Activated CD4-positive, CD25-positive, alpha-beta regulatory T cell (primary cell): ENCODE measurements at places on chromosomes 7 and 10.

- DNase-seq: no peak
These were observed 226.0 kb downstream of the SFMBT2 start for GRCh38 chr10:7184660-7185366.

- DNase-seq: no peak
These were observed 38.6 kb downstream of the MPLKIP start for GRCh38 chr7:40095695-40096327.

GRCh38 chr10:13831711-13832141 lies 245.0 kb downstream of the PRPF18 start:
- no peak for DNase-seq

DNA sequence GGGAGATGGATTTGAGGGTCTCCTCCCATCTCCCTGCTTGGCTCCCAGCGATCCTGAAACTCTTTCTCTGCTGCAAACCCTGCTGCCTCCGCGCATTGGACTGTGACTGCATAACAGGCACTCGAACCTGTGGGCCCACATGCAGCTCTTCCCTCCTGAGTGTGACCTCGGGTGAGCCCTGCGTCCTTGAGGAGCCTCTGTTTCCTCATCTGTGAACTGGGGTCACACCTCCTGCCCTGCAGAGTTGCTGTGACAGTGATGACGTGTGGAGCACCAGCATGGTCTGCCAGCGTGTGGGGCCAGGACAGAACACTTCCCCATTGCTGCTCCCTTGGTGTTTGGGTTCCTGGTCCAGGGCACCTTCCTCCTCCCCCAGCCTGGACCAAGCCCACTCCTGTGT lies 46.9 kb upstream of the PSMG3 start:
- no peak for DNase-seq

- DNase-seq: peak; percentile 48
These were observed 49.9 kb downstream of the PWWP2B start for GRCh38 chr10:132446661-132447445.

DNA sequence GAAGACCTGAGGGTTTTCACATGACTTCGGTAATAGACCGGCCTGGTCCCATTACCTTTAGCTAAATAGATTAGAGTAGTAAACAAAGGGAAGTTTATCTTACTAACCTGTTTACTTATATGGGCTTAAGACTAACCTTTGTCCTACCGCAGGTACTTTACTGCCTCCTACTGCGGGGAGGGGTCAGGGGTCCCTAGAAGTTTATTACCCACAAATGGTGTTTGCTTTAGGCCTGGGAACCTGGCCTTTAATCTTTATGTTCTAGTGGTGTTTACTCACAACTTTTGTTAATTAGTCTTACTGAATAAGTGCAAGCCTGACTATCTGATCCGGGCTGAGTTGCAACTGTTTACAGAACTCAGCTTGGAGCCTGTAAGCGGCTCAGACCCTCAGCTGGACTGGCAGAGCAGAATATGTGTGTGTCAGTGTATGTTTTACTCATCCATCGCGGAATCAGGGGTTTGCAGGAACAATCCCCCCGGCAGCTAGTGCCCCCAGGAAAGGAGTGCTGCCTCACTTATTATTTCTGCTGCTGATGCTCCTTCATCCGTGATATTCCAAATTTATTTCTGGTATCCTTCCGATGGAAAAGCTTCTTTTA lies 578.9 kb upstream of the SEMA3D start:
- no peak for DNase-seq

GRCh38 chr10:12364559-12364958 lies 15.2 kb downstream of the CAMK1D start:
- DNase-seq: no peak

GRCh38 chr10:60898321-60898720 lies 45.7 kb downstream of the RHOBTB1 start:
- no peak for DNase-seq

DNA sequence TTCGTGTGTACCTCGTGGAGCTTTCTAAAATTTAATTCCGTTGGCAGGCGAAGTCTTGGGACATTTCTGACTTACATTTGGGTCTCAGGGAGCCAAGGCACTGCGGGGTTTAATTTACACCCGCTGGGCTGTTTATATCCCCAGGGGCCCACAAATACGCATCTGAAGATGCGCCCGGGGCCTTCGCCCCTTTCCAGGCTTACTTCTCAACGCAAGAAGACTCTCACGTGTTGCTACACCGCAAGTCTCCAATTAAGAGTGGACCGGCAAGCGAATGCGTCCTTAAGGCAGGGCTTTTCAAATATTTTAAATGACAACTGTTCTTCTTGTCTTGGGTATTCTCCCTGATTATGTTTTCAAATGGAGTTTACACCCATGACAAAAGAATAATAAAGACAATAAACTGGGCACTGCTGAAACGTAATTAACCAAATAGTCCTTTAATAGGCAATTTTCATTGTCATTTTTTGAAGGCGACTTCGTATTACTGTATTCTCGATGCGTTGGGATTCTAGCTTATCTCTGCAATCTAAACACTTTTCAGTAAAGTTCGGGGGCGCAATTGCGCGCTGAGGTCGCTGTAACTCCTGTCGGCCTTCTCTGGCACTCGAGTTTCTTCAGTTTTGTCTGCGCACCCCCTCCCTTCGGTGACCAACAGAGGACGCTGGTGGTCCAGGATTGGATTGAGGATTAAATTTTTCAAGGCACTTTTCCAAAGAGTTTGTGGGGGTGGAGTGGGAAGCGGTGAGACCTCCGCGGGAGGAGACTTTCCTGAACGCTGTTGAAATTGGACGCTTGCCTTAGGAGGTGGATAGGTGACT lies 837 bp upstream of the IGFBP3 start:
- no peak for DNase-seq

- no peak for DNase-seq
These were observed 171.3 kb downstream of the DNAJC1 start for GRCh38 chr10:21831986-21832820.

DNA sequence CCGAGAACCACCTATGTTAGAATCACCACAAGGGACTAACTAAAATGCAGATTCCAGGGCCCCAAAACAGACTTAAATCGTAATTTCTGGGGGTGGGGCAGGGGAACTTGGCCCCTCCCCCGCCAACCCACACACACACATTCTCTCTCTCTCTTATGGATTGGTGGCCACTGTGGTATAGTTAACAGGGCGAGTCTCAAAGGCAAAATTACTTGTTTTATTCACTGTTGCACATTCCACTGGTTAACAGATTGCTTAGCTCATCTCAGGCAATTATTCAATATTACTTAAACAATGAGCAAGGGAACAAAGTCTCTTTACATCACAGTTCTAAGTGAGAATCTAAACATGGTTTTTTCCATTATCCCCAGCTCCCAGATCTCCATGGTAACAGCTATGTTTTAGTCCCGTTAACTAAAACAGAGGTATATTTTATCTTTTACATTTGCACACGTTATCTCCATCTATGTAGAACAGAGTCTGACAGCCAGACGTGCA lies 38.5 kb downstream of the IGF2BP3 start:
- DNase-seq: no peak

DNA sequence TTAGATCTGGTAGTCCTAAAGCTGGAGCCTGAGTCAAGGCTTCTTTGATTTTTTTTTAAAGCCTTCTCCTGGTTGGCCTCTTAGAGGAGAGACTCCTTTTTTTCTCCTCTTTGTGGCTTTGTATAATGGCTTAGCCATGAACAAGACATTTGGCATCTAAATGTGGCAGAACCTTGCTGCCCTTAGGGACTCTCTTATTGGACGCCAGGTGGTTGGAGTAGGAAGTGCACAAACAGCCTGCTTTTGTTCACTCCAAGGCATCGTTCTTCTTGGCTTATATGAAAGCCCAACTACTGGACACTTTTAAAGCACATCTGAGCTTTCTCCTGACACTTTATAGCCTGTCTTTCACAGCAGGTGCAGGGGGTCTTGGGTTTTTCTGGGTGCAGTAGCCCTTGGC lies 25.0 kb downstream of the ZPBP start:
- no peak for DNase-seq

DNA sequence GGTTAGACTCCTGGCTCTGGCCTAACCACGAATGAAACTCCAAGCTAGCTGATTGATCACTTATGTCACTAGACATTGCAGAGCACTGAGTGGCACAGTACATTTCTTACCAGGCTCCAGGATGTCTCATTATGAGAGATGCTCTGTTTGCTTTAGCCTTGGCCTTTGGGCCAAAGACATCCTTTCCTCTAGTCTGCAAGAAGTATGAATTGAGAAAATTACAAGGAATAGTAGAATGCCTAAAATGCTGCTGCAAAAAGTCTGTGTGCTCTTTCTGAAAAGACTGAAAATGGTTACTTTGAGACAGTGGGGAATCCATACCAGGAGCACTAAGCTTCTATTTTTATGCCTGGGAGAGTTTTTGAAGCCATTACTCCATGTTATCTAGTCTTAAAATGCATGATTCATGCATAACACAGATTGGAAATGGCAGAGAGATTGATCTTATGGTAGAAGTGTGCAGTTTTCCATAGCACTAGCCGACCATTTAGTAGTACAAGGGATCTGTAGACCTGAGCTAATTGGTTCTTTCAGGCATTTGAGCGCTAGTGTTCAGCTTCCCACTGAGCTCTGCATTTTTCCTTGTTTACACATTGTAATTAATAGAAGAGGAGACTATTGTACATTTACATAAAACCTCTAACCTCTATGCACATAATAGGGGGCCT lies 303.8 kb downstream of the PRKG1 start:
- no peak for DNase-seq

GRCh38 chr7:5424749-5425506 lies 1.3 kb upstream of the TNRC18 start:
- no peak for DNase-seq

DNA sequence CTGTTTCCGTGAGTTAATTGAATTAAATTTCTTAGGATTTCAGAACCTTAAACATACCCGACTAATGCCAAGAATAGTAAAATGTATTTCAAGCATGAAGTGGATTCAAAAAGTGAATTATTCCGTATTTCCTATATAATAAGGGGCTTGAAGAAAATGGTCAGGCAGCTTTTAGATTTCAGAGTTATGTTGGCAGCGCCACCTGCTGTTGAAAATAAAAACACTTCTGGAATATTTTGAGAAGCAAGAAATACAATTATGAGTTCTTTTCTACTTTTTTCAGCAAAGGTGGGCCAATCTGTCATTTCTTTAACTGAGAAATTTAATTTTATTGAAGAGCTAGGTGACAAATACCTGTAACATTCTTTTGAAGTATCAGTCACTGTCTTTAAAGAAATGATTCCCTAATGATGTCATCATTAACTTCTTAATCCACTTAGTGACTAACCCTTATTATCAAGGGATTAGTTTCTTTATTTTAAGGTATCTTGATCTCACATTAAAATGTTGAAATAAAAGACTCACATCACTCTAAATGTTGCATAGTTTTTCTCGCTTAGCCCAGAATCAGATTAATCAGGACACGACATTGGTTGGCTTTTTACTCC lies 36.6 kb upstream of the AGR3 start:
- DNase-seq: no peak

DNA sequence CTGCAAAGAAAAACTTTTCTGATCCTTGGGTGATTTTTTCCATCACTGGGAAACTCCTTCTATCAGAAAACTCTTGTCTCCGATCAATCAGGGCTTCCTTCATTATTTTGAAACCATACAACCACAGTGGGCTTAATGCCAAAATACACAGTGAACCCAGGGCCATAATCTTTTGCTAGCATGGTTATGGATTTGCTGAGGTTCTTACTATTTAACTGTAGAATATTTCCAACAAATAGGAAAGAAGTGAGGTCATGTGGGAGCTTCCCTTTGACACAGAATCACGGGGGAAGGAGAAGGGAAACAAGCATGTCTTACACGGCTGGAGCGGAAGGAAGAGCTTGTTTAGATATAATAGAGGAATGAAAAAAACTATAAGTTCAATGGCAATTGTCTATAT lies 1241.7 kb downstream of the REEP3 start:
- DNase-seq: no peak

GRCh38 chr10:26858707-26859034 lies 2.1 kb downstream of the ABI1 start:
- no peak for DNase-seq
